ENCODE measurements at places on chromosomes 7 and 10. TPM values are rescaled to one million over a fixed set of nuclear protein-coding genes. Genes with fewer than 3 reads are reported as not detected.
A peak's percentile ranks its signal among the peaks of the same experiment; 100 is the strongest.

The OR9A2 gene
- total RNA-seq, result 0.56 TPM

The AKR1B15 gene
- total RNA-seq, result not detected

The CACUL1 gene
- total RNA-seq, result 19.8 TPM

The OR2A12 gene
- total RNA-seq, result not detected

The GALNT17 gene
- not detected for total RNA-seq

The CYP17A1 gene
- not detected for total RNA-seq

The CPXM2 gene
- total RNA-seq, result not detected

The HOXA9 gene
- total RNA-seq, result not detected

The SEC24C gene
- total RNA-seq, result 89.8 TPM

DNA sequence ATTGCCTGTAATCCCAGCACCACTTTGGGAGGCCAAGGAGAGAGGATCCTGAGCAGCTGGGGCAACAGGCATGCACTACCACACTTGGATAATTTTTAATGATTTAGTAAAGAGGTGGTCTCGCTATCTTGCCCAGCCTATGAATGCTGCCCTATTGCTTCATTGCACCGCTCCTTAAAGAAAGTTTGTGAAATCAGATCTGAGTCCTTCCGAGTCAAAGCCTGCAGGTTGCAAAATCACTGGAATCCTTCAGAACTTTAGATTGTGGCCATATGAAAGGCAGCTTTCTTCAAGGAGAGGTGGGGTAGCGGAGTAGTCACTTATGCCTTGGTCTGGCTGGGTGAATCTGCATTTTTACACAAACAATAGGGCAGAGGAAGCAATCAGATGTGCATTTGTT, 166.3 kb downstream of the ARHGAP12 start:
- H3K4me1 ChIP-seq, result peaks cover 13% of the 10 kb centered on the region
- no peaks in the 10 kb centered on the region for H3K27me3 ChIP-seq
- DNase-seq, result no peak
- H3K36me3 ChIP-seq, result peaks cover 3% of the 10 kb centered on the region

DNA sequence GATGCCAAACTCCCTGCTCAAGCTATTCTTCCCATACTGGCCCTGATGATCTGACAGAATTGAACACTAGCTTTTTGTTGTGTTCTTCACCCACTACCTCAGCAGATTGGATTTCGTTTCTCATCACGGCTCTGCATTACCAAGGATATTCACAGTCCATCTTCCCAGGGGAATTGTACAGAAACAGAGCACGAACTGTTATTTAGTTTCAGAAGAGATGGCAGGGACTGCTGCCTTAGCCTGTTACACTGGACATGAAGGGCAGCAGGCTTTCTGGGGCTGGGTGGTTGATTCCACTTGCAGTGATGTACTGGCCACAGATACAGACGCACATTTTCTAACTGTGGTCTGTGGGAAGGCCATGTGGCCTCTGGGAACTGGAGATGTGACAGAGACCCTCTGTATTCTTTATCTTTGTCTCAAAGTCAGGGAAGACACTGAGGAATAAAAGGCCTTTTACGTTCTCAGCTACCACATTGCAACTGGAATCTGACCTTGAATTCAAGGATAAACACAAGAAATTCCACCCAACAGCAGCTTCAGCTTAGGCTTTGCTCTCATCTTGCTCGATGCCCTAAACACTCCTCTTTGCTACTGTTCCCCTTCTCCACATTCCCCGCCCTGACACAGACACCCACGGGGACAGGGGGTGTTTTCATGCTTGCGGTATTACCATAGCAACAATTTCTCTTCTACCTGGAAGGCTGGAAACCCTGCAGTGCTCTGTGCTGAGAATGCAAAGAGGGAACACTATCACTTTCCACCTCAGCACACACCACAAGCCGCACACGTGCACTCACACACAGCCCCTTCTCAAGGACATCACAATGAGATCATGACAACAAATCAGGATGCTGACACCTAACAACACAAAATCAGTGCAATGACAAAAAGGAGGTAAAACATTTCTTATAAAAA, 81.7 kb downstream of the RNF216 start:
- peaks cover 37% of the 10 kb centered on the region for H3K36me3 ChIP-seq
- H3K27ac ChIP-seq, result peak overlapping the region; percentile 83
- H3K4me3 ChIP-seq, result peak overlapping the region; percentile 55
- H3K27me3 ChIP-seq, result no peaks in the 10 kb centered on the region

DNA sequence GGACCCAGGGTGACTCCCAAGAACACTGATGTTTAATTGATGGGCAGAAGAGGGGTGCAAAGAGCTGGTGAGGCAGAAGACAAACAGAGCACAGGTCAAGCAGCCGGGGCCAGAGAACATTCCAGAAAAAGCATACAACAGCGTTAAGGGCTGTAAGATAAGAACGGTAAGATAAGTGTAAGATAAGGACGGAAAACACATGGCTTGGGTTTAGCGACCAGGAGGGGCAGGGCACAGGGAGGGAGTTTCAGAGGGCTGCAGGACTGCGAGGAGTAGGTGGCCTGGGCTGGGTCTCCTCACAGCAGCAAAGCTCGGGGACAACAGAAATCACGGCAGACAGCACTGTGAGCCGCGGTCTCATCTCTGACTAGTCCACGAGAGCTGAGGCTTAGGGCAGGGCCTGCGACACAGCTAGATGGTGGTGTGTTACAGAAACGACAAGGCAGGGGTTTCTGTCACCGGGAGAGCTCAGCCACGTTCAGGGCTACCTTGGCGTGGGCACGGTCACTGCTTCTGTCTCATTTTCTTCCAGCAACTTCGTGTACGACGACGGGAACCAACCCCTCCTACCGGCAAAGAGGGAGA, 24.6 kb downstream of the BRI3 start:
- H3K4me3 ChIP-seq, result no peak overlapping the region
- no peaks in the 10 kb centered on the region for H3K27me3 ChIP-seq
- no peaks in the 10 kb centered on the region for H3K4me1 ChIP-seq
- H3K36me3 ChIP-seq, result peaks cover 9% of the 10 kb centered on the region
- no peak overlapping the region for H3K27ac ChIP-seq
- no peak for DNase-seq

DNA sequence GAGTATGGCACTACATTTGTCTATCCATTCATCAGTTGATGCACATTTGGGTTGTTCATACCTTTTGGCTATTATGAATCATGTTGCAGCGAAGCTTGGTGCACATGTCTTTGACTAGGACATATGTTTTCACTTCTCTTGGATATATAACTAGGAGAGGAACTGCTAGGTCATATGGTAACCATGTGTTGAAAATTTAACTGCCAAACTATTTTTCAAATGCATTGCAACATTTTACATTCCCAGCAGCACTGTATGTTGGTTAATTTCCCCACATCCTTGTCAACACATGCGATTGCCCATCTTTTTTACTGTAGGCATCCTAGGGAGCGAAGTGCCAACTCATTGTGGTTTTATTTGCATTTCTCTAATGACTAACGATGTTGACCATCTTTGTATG, 183.4 kb downstream of the PRKCQ start:
- H3K27ac ChIP-seq, result no peak overlapping the region
- H3K36me3 ChIP-seq, result no peaks in the 10 kb centered on the region
- no peak for DNase-seq

DNA sequence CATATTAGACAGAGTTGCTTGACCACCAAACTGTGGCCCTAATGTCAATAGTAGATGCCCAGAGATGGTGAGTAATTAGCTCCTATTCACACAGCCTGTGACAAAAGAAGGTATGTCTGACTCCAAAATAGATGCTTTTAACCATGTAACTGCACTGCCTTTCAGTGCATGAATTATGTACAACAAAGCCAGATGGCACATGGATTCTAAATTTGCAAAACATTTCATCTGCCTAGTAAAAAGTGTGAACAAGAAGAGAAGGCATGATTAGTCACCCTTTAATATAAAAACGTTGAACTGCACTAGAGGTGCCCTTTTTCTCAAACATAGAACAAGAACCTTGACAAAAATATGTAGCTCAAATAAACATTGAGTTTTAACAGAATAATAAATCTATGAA, 35.5 kb upstream of the PTPRZ1 start:
- H3K27ac ChIP-seq, result no peak overlapping the region
- H3K36me3 ChIP-seq, result no peaks in the 10 kb centered on the region
- no peak for DNase-seq
- no peak overlapping the region for H3K4me3 ChIP-seq
- no peaks in the 10 kb centered on the region for H3K4me1 ChIP-seq

DNA sequence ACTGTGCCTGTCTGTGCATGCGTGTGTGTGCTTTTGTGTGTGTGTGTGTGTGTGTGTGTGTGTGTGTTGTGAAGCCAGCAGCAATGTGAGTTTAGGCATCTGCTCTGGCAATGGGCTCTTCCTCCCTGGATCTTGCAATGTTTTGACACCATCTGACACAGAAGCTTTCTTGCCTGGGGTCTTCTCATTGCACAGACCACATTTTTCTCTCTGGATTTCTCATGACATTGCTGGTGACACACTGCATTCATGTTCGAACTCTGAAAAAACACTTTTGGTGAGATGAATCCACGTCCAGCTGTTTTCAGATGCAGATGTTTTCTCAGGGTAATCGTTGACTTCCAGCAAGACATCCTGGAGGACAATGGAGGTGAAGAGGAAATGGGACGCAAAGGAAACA, 63.0 kb upstream of the FZD8 start:
- H3K27ac ChIP-seq, result no peak overlapping the region
- H3K27me3 ChIP-seq, result no peaks in the 10 kb centered on the region
- no peaks in the 10 kb centered on the region for H3K36me3 ChIP-seq
- no peak for DNase-seq

GRCh38 chr10:79025199-79025832, 43.5 kb upstream of the ZMIZ1 start:
- H3K4me1 ChIP-seq, result no peaks in the 10 kb centered on the region
- no peak for DNase-seq
- no peaks in the 10 kb centered on the region for H3K36me3 ChIP-seq

GRCh38 chr7:51950813-51951212, 634.2 kb upstream of the COBL start:
- H3K4me1 ChIP-seq, result no peaks in the 10 kb centered on the region
- H3K36me3 ChIP-seq, result no peaks in the 10 kb centered on the region
- no peak for DNase-seq
- H3K27ac ChIP-seq, result no peak overlapping the region
- H3K27me3 ChIP-seq, result no peaks in the 10 kb centered on the region
- no peak overlapping the region for H3K4me3 ChIP-seq

GRCh38 chr7:23012908-23013714, 819 bp downstream of the HYCC1 start:
- H3K4me1 ChIP-seq, result peaks cover 40% of the 10 kb centered on the region
- no peak overlapping the region for H3K27ac ChIP-seq

DNA sequence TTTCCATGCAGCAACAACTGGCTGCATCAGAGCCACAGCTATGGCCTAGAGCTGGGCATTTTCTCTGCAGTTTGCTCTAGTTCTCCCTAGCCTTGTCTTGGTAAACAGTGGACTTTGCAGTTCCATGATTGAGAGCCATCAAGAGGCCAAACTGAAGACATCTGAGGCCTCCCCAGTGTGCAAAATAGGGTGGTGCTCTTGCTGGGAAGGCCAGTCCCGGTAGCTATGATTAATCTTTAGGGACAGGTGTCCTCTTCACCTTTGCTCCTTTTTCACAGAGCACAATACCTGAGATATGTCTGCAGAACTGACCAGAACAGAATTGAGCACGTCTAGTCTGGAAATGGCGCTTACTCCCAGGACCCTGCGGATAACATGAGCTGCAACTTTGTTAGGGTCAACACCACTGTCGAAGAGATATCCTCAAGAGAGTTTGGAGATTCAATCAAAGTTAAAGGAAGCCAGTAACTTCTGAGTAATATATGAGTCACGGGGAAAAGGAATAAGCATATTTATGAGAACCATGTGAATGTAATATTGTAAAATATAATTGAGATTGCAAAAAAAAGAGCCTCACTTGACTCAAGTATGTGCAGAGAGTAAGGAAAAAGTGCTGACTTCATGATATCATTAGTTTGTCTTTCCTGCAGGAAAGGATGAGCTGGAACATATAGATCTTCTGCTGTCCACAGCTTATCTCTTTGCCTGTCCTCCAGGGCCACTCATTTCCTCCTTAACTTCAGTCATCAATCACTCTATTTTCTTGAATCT, 76.7 kb downstream of the ANK3 start:
- no peak for DNase-seq
- no peak overlapping the region for H3K4me3 ChIP-seq
- peaks cover 4% of the 10 kb centered on the region for H3K4me1 ChIP-seq
- no peaks in the 10 kb centered on the region for H3K36me3 ChIP-seq

GRCh38 chr7:127731431-127732080, 79.6 kb downstream of the SND1 start:
- H3K27ac ChIP-seq, result no peak overlapping the region
- H3K4me1 ChIP-seq, result peaks cover 6% of the 10 kb centered on the region
- no peak overlapping the region for H3K4me3 ChIP-seq
- DNase-seq, result no peak

DNA sequence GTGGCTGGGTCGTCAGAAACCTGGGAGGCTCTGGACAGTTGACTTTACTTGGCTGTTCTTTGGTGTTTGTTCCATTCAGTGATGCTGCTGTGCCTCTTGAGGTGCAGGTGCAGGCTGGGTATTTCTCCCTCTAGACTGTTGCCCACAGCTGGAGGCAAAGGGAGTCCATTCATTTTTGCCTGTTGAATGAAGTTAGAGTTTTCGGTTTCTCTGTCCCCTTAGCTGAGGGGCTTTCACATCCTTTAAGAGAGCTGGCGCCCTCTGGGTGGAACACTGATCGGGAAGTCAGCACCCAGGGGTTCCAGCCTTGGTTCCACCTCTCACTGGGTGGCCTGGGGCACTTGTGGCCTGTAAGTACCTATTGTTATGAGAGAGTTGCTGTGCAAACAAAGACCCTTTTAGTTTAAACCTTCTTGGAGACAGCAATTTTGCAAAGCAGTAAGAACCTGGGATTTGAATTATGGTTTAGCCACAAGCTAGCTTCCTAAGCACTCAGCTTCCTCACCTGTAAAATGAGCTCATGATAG, 67.2 kb downstream of the GRK5 start:
- DNase-seq, result no peak
- peaks cover 69% of the 10 kb centered on the region for H3K4me1 ChIP-seq
- H3K4me3 ChIP-seq, result no peak overlapping the region
- H3K27me3 ChIP-seq, result no peaks in the 10 kb centered on the region

GRCh38 chr7:42869131-42870020, 42.5 kb downstream of the C7orf25 start:
- H3K4me1 ChIP-seq, result peaks cover 13% of the 10 kb centered on the region
- peaks cover 2% of the 10 kb centered on the region for H3K27me3 ChIP-seq
- H3K36me3 ChIP-seq, result no peaks in the 10 kb centered on the region

GRCh38 chr10:15726042-15726441, 6.3 kb upstream of the ITGA8 start:
- no peaks in the 10 kb centered on the region for H3K4me1 ChIP-seq
- DNase-seq, result no peak
- H3K4me3 ChIP-seq, result no peak overlapping the region
